ENCODE measurements at places on chromosomes 11 and 22.
A peak's percentile ranks its signal among the peaks of the same experiment; 100 is the strongest.

GRCh38 chr22:44439356-44440223 lies 58.4 kb downstream of the RTL6 start:
- no peak for DNase-seq

DNA sequence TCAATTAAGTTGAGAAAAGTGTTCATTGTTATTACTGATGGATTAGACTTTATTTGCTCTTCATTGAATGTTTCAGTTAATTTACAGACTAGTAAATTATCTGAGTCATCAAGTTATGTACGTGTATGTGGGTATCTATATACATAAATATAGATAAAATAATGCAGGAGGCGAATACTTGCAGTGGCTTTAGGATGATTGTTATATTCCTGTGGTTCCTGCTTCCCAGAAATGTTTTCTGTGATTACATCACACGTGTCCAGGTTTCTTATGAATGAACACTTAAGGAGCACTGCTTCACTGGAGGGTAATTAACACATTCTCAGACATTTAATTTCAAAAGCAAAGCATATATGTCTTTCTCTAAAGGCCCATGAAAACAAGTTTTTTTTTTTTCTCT lies 28.4 kb downstream of the YAP1 start:
- peak; percentile 16 for DNase-seq

GRCh38 chr22:23059284-23059948 lies 10.9 kb upstream of the GNAZ start:
- no peak for DNase-seq

DNA sequence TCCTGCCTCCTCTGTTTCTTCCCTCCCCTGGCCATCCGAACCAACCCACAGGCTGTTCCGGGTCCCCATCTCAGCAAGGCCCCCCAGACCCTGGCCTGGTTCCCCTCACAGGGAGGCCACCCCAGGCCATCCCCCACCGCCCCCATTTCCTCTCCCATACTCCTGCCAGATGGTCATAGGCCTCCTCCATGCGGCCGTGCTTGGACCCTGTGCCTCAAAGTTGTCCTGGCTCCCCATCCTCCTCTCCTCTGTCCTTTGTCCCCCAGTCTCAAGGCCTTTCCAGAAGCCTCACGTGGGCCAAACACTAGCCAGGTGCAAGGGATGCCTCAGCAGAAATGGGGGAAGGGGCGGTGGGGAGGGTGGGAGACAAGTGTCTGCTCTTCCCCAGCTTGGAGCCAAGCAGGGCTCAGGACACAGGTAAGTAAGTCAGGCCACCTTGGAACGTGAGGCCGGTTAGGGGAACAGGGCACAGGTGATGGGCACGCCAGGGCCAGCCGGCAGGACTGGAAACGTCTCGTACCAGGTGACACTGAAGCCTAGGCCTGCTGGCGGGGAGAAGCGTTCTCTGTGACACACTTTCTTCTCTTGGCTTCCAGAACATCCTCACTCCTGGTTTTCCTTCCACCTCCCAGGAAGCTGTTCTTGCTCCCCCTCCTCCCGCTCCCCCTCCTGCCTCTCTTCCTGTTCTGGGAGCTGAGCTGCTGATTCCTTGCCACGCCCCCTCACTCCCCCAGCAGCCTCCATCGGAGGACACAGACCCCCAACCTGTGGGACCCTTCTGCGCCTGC lies 31.5 kb upstream of the SLC22A12 start:
- no peak for DNase-seq

DNA sequence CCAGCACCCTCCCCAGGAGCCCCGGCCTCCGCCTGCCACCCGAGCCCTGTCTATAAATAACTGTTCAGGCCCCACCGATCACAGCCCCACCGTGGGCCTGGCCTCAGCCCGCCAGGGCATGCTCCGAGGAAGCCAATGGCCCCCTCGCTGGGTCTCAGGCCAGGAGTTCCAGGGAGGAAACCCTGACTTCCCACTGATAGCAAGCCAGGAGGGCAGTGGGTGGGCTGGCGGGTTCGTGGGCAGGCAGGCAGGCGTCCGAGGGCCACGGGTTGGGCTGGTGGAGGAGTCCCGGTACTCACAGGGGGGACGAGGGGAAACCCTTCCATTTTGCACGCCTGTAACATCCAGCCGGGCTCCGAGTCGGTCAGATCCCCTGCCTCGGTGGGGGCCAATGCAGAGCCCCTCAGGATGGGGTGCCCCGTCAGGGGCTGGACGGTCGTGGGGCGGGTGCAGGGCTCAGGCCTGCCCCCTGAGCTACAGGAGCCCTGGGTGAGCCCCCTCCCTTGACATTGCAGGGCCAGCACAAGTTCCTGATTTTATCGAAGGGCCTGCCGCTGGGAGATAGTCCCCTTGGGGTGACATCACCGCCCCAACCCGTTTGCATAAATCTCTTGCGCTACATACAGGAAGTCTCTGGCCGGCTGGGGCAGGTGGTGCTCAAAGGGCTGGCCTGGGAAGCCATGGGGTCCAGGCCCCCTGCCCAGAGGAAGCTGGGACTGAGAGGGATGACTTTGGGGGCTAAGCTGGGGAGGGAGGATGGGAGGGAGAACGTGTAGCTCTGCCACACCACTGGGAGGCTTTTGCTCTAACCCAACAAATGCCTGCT lies at the start of gene SPI1:
TSS of gene SPI1 (minus strand) at position 538 of the 826 bp plus-strand sequence. CDS start at position 344, 194 bp downstream.
- no peak for DNase-seq

DNA sequence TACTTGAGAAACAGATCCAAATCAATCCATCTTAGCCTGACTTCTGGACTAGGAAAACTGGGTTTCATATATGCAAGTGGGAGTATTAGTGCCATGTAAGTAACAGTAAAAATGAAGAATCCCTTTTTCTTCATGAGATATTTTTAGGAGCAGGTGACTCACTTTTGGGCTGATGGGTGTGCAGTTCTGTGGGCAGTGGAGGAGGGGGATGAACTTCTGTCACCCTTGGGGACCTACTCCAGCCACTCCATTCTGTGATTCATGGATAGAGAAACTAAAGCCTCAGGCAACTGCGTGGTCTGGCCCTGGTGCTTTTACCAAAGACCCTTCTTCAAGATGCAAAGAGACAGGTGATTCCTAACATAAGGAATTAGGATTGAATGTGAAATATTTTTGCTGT lies 208.6 kb upstream of the NARS2 start:
- DNase-seq, result no peak

GRCh38 chr22:23898006-23898974 lies 4.1 kb downstream of the MIF start:
- no peak for DNase-seq

DNA sequence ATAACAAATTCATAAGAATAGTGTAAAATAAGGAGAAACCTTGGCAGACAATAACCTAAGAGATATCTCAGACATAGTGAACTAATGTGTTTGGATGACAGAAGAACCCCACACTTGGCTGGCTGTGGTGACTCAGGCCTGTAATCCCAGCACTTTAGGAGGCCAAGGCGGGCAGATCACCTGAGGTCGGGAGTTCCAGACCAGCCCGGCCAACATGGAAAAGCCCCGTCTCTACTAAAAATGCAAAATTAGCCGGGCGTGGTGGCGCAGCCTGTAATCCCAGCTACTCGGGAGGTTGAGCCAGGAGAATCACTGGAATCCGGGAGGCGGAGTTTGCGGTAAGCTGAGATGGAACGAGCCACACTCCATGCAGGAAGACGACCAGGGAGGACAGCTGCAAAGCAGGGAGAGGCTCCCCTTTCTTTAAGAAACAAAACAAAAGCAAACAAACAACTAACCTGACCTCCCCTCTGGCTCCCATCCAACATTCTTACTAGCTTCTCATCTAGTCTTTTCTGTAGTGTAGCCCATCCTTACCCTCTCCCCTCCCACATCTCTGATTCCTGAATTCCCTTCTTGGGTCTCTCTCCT lies 84.2 kb downstream of the ZNF280B start:
- DNase-seq, result no peak

DNA sequence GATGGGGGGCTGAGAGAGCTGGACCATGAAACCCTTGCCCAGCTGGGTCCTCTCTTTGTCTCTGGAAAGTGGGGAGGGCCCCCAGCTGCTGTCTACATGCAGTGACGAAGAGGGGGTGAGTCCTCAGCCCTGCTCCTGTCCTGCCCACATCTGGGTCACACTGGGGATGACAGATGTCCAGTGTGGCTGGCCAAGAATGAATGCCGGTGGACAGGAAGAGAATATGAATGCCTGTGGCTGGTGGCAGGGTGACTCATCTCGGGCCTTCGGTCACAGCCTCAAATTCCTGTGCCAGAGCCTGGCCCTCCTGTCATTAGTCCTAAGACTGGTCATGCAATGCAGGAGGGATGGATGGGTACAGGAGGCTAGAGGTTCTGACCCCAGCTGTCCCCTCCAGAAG lies 2.2 kb upstream of the PNPLA3 start:
- DNase-seq, result no peak

DNA sequence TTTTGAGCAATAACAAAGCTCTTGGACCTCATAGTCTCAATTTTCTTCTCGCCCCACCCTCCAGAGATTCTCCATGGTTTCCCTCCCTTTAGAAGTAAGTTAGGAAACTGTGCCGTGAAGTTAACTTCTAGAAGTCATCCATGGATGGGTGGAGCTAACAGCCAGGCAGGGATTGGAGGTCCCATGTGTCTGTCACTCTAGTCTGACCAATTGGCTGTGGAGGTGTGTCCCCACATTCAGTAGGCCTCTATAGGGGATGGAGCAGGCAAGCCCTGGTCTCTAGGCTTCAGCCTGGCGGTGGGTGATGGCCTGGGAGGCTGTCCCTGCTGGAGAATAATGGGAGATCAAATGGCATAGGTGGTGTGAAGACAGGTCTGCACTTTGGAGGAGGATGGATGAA lies 50.7 kb downstream of the TP53I11 start:
- DNase-seq, result no peak

DNA sequence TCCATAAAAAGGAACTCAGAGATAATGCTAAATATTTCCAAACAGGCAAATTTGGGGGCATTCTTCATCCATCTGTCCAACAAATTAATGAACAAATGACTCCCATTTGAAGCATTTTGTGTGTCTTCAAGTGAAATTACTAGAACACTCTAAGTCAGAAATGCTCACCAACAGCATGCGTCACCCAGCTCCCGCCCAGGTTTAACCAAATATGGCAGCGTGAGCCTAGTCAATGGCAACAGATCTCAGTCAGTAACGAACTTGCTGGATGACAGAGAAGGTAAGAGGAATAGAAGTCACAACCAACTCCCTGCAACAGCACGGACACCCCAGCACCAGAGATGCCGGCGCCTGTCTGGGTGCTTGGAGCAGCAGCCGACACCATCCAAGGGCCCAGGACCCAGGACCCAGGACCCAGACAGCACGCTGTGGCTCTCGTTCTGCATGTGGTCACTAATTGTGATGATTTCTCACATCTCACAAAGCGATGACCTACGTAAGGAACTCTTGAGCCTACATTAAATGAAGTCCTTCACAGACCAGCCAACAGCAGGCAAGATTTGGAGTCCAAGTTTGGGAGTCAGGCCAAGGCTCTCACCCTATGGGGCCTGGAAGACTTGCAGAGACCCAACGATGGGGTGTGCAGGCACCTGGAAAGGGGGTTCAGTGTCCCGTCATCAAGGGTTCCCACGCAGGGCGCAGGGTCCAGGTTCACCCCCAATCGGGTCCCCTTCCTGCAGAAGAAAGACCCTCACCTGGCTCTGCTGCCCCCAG lies 556.9 kb downstream of the BRD1 start:
- DNase-seq, result no peak

DNA sequence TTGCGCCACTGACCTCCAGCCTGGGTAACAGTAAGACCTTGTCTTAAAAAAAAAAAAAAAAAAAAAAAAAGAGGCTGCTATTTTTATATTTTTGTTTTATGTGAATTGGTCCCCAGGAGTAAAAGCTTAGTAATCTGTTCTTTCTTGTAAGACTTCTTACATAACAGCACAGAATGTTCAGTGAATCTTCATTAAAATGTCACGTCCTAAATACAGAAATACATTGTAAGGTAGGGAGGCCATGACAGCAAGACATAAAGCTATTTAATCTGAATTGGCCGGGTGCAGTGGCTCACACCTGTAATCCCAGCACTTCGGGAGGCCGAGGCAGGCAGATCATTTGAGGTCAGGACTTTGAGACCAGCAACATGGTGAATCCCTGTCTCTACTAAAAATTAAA lies 64.2 kb downstream of the BID start:
- no peak for DNase-seq

DNA sequence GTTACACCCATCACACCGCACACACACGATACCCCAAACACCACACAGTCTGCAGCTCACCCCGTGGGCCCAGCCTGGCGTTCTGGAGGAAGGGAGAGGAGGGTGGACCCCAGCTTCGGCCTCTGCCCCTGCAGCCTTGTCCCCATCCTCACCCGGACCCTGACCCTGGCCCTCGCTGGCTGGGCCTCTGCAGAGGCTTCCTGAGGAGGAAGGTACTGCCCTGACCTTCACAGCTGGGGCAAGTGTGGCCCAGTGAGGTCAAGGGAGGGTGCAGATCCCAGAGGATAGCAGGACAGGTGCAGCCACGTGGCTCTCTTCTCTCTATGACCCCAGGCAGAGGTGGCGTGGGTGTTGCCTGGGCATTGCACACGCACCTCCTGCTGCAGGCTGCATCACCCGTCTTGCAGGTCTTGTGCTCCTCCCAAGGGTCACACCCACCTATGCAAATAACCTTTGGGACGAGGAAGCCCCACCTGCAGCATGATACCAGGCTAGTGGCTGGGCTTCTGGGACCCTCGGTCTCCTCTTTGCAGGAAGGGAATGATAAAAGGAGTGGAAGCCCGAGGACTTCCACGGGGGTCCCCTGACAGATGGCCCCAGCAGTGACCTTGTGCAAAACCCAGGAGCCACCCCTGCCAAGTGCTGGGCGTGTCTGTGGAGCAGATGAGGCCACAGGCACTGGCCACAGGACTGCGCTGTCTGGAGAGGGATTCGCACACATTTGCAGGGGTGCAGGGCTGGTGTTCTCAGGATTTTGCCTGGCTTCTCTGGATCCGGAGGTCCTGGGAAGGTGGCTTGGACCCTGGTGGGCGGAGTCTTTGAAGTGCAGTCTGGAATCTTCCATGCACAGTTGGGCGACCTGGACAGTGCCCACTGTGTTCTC lies 1241.5 kb downstream of the BRD1 start:
- DNase-seq, result no peak

GRCh38 chr11:7900686-7901085 lies 30.4 kb downstream of the OR10A6 start:
- DNase-seq, result no peak

GRCh38 chr22:33109514-33110430 lies 51.6 kb upstream of the SYN3 start:
- no peak for DNase-seq

- no peak for DNase-seq
Measured at GRCh38 chr11:115872416-115872815, 368.2 kb upstream of the CADM1 start.

DNA sequence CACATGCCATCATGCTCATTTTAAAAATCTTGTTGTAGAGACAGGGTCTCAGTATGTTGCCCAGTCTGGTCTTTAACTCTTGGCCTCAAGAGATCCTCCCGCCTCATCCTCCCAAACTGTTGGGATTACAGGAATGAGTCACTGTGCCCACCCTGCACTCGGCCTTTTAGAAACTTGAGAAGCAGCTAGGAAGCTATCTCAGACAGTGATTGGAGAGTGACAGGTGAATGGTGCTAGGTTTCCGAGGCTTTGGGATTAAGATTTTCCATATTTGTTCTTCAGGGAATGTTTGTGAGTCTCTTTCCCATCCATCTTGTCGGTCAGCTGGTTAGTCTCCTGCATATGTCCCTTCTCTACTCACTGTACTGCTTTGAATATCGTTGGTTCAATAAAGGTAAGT lies 10.5 kb downstream of the EI24 start:
- no peak for DNase-seq
